ENCODE measurements at places on chromosomes 4 and X.

- DNase-seq, result no peak
Measured at GRCh38 chr4:61580721-61581377, 380.7 kb downstream of the ADGRL3 start.

GRCh38 chr4:67616478-67616877, 58.0 kb downstream of the STAP1 start:
- no peak for DNase-seq

DNA sequence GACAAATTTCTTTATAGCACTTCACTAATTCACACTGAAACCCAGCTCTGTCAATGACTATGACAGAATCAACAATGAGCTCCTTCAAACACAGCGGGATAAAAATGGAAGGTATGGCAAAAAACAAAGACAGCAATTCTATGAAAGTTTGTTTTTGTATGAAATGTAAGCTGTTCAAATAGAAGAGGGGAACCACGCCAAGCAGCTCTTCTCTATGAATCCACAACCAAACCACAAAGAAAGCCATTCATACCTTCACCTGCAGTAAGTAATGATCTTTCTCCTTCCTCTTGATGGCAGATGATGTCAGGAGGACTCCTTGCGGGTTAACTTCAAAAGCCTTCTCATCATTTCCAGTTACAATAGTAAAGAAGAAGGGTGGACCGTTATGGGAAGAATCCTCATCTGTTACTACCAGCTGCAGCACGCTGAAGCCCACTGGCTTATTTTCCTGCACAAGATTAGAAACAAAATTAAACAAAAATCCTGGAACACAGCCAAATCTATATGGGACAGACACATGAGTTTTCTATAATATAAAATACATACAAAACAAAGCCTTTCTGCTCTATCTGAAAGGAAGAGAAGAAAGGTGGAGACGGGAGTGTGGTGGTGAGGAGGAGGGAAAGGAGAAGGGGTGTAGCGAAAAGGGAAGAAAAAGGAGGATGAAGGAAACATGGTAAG, 48.9 kb upstream of the MTNR1A start:
- no peak for DNase-seq

DNA sequence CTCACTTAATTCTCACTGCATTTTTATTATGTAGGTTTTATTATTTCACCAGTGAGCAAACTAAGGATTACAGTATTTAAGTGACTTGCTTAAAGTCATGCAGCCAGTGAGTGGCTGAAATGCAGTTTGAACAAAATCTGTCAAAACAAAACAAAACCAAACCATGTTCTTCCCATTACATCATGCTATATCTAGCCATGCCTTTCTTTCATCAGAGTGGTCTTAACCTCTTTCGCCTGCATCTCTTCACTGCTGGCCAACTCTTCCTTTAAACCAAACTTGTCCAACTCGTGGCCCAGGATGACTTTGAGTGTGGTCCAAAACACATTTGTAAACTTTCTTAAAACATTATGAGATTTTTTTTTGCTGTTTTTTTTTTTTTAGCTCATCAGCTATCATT, 223.2 kb downstream of the PCDH7 start:
- no peak for DNase-seq

DNA sequence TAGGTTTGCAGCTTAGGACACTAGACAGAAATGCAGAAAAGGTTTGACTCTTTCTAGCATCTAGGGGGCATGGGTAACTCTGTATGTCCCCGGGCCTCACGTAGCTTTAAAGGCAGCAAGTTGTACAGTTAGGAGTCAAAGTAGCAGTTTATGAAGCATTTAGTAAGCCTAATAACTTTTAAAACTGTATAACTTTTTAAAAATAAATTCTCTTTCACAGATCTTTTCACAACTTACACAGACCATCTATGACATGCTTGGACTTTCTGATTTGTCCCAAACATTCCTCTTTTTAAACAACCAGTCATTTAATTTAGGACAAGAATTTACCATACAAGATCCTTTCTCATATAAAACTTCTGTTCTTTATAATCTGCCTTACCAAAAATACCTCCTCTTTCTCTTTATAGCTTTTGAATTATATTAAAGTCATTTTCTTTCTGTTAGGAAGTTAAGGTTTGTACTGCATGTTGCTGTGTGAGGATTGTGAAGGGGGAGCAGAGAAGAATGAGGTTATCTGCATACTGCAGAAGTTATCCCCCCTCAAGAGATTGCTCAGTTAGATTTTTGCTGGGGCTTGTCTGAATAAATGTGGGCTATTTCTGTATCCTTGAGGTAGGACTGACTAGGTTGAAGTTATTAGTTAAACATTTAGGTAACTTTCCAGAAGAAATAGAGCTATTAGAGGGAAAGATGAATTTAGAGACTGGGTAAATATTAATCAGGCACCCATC, 94.3 kb downstream of the CPE start:
- DNase-seq, result no peak
